Inflammatory macrophage treated with lipopolysaccharide for 4 hours (primary cell): ENCODE measurements at places on chromosomes 11 and 22.

DNA sequence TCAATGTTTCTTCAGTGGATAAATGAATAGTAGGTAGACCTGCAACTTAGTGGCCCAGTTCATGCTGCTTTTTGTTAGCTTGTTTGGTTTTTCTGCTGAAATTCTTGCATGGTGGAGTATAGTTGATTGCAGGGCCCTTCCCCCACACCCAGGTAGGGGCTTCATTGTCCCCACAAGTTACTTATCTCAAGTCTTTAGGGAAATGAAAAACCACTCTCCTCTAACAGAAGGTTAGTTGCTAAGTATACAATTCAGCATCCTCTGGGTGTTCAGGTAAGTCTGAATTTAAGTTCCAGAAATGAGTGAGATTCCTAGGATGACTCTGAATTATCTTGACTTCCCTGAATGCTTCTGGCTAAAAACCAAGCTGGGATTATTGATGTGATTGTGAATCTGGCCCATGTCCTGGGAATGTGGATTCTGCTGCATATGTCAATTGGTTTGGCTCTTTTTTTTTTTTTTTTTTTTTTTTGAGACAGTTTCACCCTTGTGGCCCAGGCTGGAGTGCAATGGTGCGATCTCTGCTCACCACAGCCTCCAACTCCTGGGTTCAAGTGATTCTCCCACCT, 40.3 kb downstream of the BCL2L13 start:
- no peak for DNase-seq

DNA sequence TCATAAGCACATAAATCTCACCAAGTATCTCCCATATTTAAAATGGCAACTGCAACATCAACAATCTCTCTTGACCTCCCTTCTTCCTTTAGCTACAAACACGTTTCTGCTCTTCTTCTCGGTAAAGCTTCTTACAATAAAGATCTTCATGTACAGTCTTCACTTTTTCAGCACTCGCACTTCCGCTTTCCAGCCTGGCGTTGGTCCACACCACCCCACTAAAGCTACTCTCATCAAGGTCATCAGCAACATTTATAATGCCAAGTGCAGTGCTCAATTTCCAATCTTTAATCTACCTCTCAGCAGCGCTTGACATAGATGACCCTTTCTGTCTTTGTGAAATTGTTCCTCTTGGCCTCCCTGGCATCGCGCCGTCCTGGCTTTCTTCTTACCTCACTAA, 33.6 kb downstream of the NTM start:
- DNase-seq = peak; percentile 15

DNA sequence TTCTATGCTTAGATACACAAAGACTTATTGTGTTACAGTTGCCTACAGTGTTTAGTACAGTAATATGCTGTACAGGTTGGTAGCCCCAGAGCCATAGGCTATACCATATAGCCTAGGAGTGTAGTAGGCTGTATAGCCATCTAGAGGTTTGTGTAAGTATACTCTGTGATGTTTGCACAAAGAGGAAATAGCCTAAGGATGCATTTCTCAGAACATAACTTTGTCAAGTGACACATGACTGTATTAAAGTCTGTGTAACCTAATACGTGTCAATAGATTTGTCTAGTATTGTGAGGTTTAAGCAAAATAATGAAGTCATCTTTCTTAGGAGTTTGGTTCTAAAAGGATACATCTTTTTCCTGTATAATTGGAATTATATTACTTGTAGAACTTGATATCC, 5.5 kb downstream of the ZC3H12C start:
- DNase-seq = peak; percentile 87

- DNase-seq = peak; percentile 61
These were observed 3.1 kb downstream of the ENDOD1 start for GRCh38 chr11:95092549-95093324.

DNA sequence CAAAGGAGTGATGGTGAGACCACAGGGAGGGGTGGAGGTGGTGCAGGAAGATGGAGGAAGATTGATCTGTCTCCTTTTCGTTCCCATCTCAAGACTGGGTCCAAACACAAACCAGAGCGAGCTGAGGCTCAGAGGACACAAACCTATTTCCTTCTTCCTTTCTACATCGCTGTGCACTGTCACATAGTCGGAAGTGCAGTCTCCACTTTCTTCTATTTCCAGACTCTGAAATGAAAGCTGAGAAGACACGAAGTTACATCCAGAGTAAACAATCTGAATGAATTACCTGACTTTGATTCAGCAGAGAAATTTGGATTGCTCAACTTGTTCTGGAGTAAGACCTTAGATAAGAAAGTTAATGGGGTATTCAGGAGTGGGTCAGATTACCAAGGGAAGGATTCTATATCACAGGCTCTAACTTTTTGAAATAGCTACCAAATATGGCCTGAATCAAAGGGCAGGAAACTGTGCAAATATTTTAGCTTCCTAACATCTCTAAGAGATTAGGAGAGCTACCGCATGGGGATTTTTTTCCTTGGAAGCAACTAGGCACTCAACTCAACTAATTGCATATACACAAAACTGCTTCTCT, 14.4 kb downstream of the OVCH2 start:
- no peak for DNase-seq

GRCh38 chr11:16846305-16846704, 107.9 kb downstream of the C11orf58 start:
- peak; percentile 11 for DNase-seq

DNA sequence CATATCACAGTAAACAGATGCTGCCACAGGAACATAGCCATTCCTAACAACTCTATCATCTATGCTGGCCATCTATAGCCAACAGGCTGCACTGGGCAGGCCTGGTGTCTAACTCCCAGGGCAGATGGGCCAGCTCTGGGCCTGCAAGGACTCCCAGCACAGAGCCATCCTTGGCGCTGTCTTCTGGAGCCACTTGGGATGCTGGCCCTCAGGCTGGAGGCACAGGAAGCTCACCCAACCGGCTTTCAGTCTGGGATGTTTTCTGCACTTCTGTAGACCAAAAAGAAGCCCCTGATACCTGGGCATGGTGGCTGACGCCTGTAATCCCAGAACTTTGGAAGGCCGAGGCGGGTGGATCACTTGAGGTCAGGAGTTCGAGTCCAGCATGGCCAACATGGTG, 40.8 kb upstream of the WNT11 start:
- DNase-seq = no peak

DNA sequence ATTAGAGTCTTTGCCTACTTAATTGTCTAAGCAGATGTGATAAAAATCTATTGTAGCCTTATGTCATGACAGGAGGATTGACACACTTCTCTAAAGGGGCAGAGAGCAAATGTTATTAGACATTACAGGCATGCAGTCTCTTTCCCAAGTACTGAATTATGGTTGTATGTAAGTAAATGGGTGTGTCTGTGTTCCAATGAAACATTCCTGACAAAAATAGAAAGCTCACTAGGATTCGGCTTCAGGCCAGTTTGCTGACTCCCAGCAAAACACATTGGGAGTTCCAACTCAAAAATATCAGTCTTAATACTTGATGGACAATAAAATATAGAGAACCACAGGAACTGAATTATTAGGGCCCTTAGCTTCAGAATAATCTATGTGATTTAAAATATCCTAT, 1480.4 kb downstream of the FAM181B start:
- DNase-seq = no peak

- no peak for DNase-seq
These were observed 50.6 kb downstream of the ARHGAP8 start for GRCh38 chr22:44802956-44803355.
